ENCODE measurements at places on chromosomes 3 and 15.

DNA sequence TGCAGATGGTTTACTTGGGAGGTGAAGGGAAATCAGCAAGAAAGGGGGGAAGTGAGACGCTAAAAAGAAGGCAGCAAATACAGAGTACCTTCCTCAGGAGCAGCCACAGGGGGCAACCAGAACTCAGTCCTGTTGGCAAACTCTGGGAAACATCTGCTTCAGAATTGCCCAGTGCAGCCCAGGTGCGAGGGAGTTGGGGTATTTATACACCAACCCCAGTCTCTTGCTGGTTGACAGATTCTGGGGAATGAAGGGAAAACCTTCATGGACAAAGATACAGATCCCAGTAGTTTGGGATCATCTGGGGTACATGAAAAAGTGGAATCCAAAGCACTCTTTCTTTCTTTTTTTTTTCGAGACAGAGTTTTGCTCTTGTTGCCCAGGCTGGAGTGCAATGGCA, 25.3 kb upstream of the PGPEP1L start:
- no peak for DNase-seq

DNA sequence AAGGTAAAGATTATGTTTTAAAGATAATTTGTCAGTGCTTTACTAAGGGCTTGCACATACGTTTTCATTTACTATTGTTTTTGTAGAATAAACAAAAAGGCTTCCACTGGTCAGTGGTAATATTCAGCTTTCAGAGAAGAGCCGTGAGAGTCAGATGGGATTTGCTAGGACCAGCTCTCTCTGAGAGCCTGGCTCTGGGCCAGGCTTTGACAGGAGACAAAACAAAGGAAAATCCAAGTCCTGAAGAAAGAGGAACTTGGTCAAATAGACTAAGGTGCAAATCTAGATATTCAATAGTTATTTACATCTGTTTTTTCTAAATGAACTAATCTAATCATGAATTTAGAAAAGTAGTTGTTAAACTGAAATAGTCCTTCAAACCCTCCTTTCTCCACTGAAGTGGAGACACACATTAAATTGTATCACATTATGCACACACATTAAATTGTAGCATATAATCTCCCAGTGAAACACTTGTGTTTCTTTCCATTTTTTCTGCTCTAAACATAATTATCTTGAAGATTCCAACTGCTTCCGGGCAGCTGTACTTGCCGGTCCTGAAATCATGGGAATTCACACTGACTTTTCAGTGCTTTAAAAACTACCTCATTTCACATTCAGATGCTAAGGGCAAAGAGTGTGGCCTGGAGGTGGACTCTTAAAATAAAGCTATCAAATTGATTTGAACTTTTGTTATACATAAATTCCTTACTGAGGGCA, 55.1 kb upstream of the FILIP1L start:
- DNase-seq, result no peak

- peak; percentile 20 for DNase-seq
Observed at GRCh38 chr3:120160050-120160449, 65.8 kb upstream of the GSK3B start.

- peak; percentile 24 for DNase-seq
Observed at GRCh38 chr15:49421991-49422390, 1.1 kb upstream of the FGF7 start.

- no peak for DNase-seq
Observed at GRCh38 chr15:69661871-69662644, 209.4 kb downstream of the RPLP1 start.

DNA sequence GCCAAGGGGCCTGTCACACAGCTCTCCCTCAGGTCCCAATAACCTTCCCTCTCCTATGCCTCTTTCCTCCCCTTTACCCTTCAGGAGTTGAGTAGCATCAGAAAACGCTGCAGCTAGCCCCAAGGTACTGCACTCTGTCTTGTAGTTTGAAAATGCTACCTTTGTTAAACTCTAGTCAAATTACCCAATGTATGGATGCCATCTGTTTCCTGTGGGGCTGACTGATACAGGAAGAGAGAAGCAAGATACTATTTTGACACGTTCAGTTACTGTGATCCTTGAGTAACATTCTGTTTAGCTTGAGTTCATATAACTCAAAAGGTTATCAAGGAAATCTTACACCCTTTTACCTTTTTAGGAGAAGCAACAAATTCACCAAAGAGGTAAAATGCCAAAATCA, 493.1 kb downstream of the FHIT start:
- DNase-seq, result no peak

- DNase-seq, result no peak
Observed at GRCh38 chr3:81910244-81910852, 148.9 kb upstream of the GBE1 start.

DNA sequence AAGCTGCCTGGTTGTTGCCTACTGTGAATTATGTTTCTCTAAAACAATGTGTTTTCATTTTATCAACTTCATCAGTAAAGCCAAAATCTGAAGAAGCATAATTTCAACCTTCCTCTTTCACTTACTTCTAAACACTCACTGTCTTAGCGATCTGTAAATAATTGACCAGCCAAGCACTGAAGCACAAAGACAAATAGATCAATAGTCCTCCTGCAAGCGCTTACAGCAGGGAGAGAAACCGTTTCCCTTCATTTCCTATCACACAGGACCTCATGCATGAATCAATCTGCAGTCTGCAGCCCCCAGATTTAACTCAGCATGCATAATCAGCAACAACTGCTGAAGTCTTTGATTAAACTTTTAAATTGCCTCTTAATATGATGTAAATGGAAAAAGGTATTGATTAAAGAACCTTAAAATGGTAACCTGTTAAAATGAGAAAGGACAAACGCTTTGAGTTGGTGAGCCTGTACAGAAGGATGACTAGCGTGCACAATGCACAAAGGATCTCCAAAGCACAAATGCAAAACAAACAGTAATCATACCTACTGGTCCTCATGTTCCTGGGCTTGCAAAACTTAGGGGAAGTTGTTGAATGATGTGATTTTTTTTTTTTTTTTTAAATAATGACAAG, 370.2 kb upstream of the ZNF385D start:
- no peak for DNase-seq

- no peak for DNase-seq
Observed at GRCh38 chr3:147416931-147417330, 7.8 kb downstream of the ZIC1 start.

- DNase-seq, result no peak
Observed at GRCh38 chr3:53820756-53821580, 25.3 kb downstream of the CHDH start.

DNA sequence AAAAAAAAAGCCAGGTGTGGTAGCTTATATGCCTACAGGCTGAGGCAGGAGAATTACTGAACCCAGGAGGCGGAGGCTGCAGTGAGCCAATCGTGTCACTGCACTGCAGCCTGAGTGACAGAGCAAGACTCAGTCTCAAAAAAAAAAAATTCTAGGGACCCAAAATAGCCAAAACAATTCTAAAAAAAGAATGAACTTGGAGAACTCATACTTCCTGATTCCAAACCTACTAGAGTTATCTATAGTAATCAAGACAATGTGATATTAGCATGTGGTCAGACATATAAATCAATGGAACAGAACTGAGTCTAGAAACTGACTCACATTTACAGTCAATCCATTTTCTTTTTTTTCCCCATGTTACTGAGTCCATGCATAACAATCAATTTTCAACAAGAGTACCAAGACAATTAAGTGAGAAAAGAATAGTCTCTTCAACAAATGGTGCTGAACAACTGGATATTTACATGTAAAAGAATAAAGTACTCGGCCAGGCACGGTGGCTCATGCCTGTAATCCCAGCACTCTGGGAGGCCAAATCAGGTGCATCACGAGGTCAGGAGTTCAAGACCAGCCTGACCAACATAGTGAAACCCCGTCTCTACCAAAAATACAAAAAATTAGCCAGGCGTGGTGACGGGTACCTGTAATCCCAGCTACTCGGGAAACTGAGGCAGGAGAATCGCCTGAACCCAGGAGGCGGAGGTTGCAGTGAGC, 11.9 kb downstream of the PRKAR2A start:
- no peak for DNase-seq

DNA sequence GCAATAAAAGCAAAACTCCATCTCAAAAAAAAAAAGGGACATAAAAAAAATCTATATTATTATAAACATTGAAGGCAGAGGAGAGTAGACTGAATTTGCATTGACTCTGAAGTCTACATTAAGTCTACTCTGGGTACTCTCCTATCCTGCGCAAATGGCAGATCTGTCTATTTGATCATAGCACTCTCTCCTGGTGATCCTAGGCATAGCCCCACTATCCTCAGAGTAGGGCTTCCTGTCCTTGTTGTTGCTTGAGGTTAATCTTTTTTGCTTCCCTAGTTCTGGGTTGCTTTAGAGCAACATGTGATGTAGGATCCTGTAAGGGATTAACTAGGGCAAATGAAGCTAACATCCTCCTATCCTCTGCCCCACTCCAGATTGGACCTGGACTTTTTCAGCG, 82.1 kb upstream of the LRRFIP2 start:
- DNase-seq, result no peak

DNA sequence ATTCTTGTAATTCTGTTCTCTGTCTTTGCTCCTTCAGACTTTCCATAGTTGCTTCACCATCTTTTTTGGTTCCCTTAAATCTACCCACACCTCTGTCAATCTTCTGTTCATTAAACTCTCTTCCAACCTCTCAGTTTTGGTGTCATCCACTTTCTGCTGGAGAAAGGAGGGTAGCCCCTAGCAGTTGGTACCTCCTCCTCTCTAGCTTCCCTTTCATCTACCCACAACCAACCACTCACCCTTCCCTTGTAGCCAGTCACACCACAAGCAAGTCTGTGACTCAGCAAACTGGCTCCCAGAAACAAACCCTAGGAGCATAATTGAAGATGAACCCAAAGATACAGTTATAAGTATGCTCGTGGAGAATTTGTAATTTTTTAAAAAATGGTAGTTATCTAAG, 318.6 kb downstream of the FHIT start:
- no peak for DNase-seq

DNA sequence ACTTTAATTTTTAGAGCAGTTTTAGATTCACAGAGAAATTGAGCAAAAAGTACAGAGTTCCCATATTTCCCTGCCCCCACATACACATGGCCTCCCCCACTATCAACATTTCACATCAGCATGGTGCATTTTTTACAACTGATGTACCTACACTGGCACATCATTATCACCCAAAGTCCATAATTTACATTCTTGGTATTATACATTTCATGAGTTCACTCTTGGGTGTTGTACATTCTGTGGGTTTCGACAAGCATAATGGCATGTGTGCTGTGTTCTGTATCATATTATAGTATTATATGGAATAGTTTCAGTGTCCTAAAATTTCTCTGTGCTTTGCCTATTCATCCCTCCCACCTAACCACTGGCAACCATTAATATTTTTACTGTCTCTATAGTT, 419.8 kb upstream of the THBS1 start:
- DNase-seq, result no peak

DNA sequence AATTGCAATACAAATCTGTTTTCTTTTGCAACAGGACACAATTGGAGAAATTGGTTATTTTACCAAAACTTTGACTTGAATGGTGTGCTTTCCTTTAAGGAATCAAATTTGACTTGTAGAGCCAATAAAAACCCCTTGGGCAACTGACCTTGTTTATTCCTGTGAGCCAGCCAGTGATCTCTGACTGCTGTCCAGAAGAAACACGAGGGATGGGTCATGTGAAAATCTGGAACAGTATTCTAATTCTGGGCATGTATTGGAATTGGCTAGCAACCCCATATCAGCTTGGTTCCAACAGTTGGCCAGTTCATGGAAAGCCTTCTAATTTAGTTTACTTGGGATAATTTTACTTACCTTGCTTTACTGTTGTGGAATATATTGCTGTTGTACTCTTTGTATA, 19.1 kb upstream of the HHATL start:
- DNase-seq, result no peak

DNA sequence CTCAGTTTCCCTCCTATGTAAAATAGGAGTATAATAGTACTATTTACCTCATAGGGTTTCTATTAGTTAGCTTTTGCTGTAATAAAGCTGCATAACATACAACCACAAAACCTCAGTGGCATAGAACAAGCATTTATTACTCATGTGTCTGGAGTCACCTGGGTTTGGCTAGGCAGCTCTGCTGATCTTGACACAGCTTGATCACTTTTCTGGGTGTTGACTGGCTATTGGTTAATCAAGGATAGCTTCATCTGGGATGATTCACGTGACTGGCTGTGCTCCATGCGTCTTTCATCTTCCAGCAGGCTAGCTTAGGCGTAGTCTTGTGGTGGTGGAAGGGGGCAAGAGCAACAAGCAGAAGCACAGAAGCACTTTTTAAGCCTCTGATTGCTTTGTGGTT, 112.6 kb downstream of the SQOR start:
- no peak for DNase-seq

GRCh38 chr3:15440891-15441290, 13.5 kb downstream of the EAF1 start:
- no peak for DNase-seq

DNA sequence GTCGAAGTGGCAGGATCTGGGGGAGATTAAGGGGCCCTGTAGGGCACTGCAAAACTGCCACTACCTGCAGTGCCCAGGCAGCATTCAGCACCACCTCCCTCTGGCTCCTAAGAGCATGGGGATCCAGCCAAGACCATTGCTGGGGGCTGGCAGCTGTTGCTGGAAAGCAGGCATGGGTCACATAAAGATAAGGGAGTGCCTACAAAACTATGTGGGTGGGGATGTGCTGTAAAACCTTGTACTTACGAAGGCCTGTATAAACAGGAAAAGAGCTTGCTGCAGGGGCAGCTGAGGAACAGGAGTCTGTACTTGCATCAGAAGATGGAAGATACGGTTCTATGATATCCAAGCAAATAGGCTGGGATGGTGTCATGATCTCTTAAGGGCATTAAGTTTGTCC, 27.1 kb downstream of the IL20RB start:
- DNase-seq, result peak; percentile 76

DNA sequence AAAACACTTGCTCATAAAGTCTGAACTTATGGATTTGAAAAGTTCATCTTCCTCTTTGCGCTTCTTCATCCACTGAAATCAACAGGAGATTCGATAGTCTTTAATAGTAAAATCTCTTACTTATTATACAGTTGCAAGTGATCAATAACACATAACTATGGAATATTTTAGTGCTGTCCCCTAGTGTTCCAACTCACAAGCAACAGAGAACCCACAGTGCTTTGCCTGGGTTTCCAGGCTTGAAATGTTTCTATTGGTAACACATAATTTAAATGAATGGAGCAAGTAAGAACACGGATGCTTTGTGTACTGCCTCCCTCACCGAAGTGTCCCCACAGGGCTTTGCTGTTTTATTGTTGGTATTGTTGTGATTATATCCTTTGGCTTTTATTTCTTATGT, 93.5 kb downstream of the WDR72 start:
- DNase-seq, result no peak
